Tibial artery (tissue), 4 donors: ENCODE measurements at places on chromosomes 7 and 10.

DNA sequence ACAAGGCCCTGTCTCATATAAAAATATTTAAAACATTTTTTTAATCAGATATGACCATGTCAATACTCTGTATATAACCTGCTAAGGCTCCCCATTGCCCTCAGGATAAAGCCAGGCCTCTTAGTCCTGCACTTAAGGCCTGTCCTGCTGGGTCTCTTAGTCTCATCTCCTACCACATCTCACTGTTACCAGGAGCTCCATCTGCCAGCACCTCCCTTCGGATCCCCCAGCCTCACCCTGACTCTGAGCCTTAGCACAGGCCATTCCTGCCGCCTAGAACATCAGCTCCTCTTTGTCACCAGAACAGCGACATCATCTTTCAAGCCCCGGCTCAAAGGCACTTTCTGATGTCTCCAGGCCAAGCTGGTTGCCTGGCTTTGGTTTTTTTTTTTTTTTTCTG, 25.7 kb upstream of the GTF2IRD1 start:
- no peaks in the 10 kb centered on the region for H3K36me3 ChIP-seq
- H3K27me3 ChIP-seq = no peaks in the 10 kb centered on the region
- no peak for DNase-seq
- H3K4me3 ChIP-seq = no peak overlapping the region
- no peak overlapping the region for H3K27ac ChIP-seq

GRCh38 chr10:19488592-19489280, 327.5 kb upstream of the PLXDC2 start:
- H3K4me3 ChIP-seq = peak overlapping the region; percentile 40
- peaks cover 5% of the 10 kb centered on the region for H3K4me1 ChIP-seq
- no peak for DNase-seq
- H3K27ac ChIP-seq = peak overlapping the region; percentile 65
- H3K27me3 ChIP-seq = no peaks in the 10 kb centered on the region

GRCh38 chr7:116290740-116291139, 80.4 kb downstream of the TES start:
- no peak overlapping the region for H3K27ac ChIP-seq
- DNase-seq = no peak
- no peaks in the 10 kb centered on the region for H3K4me1 ChIP-seq
- no peak overlapping the region for H3K4me3 ChIP-seq

GRCh38 chr7:108805808-108806397, 236.2 kb downstream of the DNAJB9 start:
- no peaks in the 10 kb centered on the region for H3K27me3 ChIP-seq
- H3K36me3 ChIP-seq = no peaks in the 10 kb centered on the region
- no peak overlapping the region for H3K4me3 ChIP-seq
- no peak overlapping the region for H3K27ac ChIP-seq
- DNase-seq = no peak
- H3K4me1 ChIP-seq = no peaks in the 10 kb centered on the region

GRCh38 chr7:119374436-119374835, 898.5 kb upstream of the KCND2 start:
- H3K27me3 ChIP-seq = no peaks in the 10 kb centered on the region
- no peaks in the 10 kb centered on the region for H3K36me3 ChIP-seq
- no peak overlapping the region for H3K27ac ChIP-seq
- no peaks in the 10 kb centered on the region for H3K4me1 ChIP-seq
- no peak for DNase-seq
- H3K4me3 ChIP-seq = no peak overlapping the region

GRCh38 chr7:94591176-94591575, 64.8 kb downstream of the SGCE start:
- no peak for DNase-seq
- no peaks in the 10 kb centered on the region for H3K4me1 ChIP-seq
- no peaks in the 10 kb centered on the region for H3K36me3 ChIP-seq
- H3K4me3 ChIP-seq = no peak overlapping the region
- H3K27me3 ChIP-seq = no peaks in the 10 kb centered on the region
- no peak overlapping the region for H3K27ac ChIP-seq

DNA sequence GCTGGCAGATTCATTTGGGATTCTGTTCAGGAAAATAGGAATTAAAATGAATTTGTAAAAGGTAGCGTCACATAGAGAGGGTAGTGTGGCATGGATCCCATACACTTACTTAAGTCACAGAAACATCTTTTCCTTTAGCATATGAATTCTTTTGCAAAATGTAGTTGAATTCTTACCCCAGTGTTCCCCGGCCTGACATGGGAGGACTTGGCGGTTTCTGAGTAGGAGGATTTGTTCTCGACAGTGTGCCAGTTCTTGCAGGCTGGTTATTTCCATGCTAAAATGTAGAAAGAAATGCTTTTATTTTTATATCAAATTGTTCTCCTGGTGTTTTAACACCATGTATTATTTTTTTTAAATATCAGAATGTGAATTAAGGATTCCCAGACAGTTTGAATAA, 72.6 kb downstream of the PDSS1 start:
- no peaks in the 10 kb centered on the region for H3K4me1 ChIP-seq
- H3K27me3 ChIP-seq = no peaks in the 10 kb centered on the region
- H3K4me3 ChIP-seq = no peak overlapping the region
- peaks cover 8% of the 10 kb centered on the region for H3K36me3 ChIP-seq
- no peak overlapping the region for H3K27ac ChIP-seq

DNA sequence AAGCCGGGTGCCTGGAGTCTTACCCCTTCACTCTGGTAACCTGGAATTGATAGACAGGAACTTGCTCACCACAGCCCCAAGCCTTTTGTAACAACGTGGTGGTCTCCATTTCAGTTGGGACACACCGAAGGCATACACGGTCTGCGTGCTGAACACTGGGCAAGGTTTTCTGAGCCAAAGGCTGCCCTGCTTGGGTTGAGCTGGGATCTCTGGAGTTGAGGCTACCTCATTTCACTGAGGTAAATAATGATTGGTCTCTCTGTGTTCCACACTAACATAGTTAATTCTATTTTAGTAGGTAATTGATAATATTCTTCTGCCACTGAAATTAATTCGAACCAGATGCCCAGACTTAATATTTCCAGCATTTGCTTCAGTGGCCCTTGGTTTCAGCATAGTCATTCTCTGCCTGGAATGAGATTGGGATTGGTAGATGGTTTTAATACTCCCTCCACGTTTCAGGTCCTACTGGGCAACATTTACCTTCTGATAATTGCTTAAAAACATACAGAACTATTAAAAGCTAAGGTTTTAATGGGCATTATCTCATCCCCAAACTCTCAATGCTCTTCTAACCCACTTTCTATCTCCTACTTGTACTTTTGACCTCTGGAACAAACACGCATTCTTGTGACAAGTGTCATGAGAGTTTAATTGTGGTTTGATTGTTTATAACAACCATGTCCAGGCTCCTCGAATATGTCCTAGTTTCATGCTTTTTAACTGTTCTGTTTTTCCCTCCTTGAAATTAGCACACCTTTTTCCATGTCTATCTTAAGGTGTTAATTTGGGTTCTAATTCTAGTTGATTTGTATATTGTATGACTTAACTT, 202.3 kb upstream of the KLF6 start:
- DNase-seq = no peak
- no peaks in the 10 kb centered on the region for H3K27me3 ChIP-seq
- no peaks in the 10 kb centered on the region for H3K4me1 ChIP-seq
- H3K4me3 ChIP-seq = no peak overlapping the region
- no peak overlapping the region for H3K27ac ChIP-seq
- H3K36me3 ChIP-seq = no peaks in the 10 kb centered on the region
